ENCODE measurements at places on chromosomes 16 and 17.

DNA sequence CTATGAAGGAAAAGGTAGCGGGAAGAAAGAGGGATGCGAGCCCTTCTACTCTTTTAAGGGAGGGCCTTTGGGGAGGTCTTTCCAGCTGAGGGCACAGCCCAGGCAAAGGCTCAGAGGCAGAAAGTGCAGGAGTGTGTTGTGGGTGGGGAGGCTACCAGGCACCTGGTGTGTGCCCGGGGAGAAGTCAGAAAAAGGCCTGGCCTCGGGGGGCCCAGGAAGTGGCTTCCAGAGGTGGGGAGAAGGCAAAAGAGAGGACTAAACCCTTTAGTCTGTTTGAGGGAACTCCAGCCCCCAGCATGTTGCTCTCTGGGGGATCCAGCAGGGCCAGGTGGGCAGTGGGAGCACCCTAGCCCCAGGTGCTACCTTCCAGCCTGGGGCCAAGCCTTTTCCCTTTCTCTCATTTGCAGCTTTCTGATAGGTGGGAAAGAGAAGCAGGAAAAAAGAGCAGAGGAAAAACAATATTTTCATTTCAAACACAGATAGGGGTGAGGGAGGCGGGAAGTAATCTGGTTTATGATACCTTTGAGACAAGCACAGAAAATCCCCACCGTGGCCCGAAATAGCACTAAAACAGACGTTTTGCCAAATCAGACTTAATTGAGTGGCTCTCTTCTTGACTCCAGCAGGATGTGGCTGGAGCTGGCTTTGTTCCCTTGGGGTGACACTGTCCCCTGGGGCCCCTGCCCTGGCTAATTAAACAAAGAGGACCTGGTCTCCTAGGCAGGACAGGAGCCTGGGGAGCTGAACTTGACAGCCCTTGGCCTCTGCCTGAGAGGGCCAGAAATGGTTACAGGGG lies 10.4 kb downstream of the RAI1 start:
- no peak for DNase-seq

- no peak for DNase-seq
These were observed 62.6 kb upstream of the RASL10B start for GRCh38 chr17:35668802-35669201.

DNA sequence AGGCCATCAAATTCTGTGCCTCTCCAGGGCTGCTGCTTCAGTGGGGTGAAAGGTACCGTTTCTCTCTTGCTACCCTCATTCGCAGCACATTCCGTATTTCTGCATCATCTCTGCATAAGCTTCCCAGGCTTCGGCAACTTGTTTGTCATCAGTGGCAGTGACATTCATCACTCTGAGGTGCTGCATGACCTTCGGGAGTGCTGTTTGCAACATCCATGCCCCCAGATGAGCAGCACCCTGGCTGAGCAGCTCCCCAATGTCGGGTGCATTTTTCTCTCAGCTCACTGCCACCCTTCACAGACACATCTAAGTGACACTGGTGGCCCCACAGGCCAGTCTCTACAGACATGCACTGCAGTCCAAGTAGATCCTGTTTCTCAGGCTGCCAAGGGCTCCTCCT lies 3.8 kb downstream of the CREBBP start:
- DNase-seq = no peak

DNA sequence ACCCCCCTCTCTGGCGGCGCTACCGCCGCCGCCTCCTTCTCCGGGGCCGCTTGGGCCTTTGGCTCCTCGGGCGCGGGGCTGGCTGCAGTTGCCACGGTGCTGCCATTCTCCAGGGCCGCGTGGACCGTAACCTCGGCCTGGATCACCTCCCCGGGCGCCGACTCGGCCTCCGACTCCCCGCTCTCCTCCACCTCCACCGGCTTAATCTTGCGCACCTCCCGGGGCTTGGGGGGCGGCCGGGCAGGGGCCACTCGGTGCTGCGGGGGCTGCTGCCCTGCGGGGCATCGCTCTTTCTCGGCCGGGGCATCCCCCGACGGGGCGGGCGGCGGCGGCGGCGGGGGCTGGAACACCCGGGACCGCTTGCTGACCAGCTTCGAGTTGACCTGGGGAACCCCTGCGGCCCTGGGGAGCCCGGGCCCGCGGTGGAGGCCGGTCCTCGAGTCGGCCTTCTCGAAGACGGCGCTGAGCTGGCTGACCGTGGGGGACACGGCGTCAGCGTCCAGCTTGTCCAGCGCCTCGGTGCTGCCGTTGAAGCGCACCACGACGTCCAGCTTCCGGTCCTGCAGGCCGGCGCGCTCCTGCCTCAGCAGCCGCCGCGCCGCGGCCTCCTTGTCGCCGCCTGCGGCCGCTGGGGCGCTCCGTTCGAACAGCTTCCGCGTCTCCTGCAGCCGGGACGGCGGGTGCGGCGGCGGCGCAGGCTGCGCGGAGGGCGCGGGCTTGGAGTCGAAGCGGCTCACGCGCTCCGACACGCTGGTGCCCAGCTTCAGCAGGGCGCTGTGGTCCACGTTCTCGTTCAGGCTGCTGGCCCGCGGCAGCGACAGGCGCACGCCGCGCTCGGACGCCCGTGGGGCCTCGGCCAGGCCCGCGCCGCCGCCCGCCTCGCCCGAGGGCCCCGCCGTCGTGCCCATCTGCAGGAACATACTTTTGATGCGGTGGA lies 792 bp downstream of the PPP1R9B start:
- DNase-seq = no peak
